ENCODE measurements at places on chromosomes 1 and 21.

GRCh38 chr1:29639741-29640427, 403.6 kb downstream of the PTPRU start:
- DNase-seq = no peak

GRCh38 chr1:201692555-201693394, 136.2 kb upstream of the IPO9 start:
- no peak for DNase-seq

- DNase-seq = no peak
Measured at GRCh38 chr1:6545276-6546112, 8.8 kb downstream of the NOL9 start.

DNA sequence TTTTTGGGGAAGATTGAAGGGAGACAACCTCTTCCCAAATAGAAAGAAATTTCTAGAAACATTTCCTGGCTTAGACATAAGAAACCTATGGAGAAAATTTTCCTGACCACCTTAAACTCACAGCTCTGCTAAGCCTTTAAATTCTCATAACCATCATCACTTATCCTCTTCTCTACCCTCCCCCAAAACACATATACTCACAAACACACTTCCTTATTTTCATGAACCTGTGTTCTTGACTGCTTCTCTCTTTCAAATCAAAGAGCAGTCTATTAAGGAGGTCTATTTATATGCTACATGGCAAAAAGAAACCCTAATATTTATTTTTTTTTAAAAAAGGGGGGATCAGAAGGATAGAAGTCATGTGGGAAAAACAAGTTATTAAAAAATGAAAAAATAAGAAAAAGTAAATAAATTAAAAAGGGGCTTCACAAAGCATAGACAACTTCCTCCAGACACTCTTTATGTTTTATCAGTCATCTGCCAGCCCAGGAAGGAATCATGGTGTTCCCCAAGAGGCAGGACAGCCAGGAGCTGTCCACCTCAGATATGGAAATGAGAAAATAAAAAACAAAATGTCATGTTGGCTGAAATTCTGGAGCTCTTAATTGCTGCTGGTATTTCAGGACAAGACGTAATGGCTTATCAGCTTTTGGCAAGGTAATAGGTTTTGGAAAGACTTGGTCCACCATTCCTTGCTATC, 12.8 kb upstream of the RGS2 start:
- no peak for DNase-seq

DNA sequence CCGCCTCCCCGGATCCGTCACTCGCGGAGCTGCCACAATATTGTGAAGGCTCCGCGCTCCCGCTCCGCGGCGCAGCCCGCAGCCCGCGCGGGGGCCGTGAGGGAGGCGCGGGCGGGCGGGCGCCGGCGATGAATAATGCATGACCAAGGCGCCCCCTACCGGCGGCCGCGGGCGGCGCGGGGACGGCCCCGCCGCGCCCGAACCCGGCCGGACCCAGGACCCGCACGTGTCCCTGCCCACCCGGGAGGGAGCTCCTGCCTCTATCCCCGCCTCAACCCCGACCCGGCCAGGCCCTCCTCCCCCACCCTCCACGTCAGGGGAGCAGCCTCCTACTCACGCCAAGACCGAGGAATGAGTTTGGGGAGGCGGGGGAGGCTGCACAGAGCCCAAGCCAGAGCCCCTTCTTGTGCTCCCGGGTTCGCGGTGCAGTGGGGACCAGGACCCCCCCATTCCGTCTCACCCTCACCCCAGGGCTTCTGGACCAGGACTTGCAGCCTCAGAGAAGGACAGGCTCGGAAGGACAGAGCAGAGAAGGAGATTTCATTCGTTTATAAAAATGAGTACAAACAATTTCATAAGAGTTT, 70.8 kb upstream of the CASZ1 start:
- no peak for DNase-seq

DNA sequence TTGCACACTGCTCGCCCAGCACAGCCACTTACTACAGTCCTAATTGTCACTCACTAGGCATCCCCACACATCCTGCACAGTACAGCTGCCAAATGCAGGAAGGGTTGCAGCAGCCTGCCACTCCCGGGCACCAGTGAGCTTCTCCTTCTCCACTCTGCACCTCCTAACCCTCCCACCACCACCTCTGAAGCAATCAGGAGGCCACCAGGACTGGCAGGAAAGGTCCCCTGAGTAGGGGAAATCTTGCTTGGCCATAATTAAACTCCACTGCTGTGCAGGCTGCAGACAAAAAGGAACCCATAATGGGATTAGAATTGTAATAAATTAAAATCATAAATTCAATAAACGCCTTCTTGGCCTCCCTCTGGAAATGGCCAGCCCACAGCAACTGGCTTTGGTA, 31.8 kb downstream of the FBXO2 start:
- no peak for DNase-seq

DNA sequence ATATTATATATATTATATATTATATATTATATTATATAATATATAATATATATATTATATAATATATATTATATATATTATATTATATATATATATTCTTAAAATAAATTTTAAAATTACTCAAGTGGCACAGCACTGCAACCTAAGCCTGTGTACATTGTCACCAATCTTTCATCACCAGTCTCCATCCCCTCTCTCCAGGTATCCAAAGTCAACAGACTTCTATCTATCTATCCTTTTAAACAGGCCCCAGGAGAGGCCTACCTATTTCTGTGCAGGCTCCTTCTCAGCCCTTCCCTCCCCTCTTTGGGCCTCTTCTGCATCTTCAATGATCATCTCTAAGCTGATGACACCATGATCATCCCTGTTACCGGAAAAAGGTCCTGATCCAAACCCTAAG, 111.7 kb downstream of the RHOU start:
- DNase-seq = no peak

DNA sequence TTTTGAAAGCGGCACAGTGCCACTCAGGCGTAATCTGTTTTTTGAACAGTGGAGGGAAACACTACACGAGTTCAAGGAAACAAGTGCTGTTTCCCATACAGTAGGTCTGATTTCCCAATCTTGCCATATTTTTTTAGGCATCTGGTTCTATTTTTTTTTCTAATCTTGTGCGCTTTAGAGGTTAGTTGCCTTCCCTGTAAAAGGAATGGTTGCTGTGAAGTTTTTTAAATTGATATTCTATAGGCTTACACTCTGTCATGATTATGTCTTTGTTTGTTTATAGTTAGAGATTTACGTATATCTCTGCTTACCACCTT, 1.2 kb downstream of the NASP start:
- DNase-seq = no peak

DNA sequence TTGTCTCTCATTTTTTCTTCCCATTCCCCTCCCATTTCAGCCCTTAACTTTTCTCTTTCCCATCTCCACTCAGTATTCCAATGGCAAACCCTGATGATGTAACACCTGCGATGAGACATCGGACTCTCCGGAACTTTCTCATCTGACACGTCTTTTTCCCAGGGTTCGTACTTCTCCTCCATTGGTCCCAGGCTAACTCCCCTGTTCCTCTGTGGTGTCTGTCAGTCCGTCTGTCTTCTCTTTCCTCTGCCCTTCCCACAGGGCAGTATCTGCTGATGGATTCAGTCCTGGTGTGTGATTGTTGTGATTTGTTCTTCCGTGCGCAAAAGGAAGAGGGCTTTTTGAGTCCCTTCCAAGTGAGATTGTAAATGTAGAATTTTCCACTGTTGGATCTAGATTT, 27.7 kb downstream of the VANGL2 start:
- DNase-seq = no peak

DNA sequence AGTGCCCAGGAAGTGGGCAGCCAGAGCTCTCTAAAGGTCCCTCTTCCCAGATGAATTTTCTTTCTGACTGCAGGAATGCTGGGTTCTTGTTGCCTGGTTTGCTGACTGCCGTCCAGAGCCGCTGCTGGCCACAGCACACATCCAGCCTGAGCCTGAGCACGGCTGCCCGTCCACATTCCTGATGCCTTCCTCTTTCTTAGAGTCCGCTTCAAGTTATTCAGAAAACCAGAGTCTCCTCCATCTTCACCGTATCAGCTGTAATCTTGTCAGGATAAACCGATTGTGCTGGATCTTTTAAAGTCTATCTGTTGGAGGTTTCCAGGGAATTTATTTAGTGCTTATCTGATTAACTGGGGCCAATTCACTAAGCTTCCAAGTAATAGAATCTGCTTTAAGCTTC, 84.8 kb upstream of the BCAR3 start:
- DNase-seq = no peak

- DNase-seq = no peak
Measured at GRCh38 chr1:41777695-41778094, 141.0 kb downstream of the HIVEP3 start.

- no peak for DNase-seq
Measured at GRCh38 chr1:183898001-183898396, 93.1 kb downstream of the RGL1 start.

DNA sequence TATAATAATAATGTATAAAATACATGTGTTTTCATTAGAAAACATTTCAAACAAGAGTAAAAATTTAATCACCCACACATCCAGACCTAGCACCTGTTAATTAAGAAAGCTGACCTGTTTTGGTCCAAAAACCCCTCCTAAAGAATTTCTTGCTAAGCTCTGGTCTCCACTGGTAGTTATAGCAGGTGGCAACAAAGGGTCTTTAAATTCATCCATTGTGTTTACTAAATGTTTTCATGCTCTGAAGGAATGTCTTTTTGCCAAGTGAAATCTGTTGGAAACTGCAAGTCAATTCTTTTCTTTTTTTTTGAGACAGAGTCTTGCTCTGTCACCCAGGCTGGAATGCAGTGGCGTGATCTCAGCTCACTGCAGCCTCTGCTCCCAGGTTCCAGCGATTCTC, 141.1 kb downstream of the ESRRG start:
- DNase-seq = no peak

GRCh38 chr1:30444850-30445249, 278.5 kb downstream of the MATN1 start:
- DNase-seq = no peak

DNA sequence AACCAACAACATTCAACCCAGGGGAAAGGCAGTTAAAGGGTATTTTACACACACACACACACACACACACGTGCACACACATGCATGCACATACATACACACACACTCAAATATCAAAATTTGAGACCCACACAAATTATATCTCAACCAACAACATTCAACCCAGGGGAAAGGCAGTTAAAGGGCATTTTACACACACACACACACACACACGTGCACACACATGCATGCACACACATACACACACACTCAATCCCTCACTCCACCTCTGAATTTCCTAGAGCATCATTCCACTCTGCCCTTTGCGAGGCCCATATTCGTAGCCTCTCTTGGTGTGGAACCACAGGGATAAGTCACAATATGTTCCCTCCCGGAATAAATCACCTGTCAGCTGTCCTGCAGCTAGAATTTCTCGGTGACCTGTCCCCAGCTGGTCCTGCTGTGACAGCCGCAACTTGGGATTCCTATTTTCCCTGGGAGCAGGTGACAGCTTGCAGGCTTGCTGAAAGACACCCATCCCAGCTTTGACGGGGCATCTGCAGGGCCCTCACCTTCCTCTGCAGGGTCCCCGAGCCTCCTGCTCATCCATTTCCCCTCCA, 122.7 kb downstream of the PSMG1 start:
- no peak for DNase-seq

GRCh38 chr1:201074018-201074417, 38.2 kb downstream of the CACNA1S start:
- DNase-seq = no peak

DNA sequence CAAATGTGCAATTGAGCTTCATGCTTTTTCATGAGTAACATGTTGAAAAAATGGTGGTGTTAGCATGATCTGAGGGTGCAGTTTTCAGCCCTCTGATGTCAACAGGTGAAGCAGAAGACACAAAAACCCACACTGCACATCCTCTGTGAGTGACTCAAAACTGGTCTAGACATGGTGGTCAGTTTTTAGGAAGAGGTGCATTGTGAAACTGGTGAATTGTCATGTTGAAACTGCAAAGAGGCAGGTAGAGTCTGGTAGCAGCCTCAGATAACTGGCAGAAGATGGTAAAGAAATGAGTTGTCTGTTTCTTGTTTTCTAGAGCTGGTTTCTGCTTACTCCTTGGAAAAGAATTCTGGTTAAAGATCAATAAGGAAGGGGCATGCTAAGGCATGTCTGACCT, 97.3 kb upstream of the HMCN1 start:
- DNase-seq = no peak

DNA sequence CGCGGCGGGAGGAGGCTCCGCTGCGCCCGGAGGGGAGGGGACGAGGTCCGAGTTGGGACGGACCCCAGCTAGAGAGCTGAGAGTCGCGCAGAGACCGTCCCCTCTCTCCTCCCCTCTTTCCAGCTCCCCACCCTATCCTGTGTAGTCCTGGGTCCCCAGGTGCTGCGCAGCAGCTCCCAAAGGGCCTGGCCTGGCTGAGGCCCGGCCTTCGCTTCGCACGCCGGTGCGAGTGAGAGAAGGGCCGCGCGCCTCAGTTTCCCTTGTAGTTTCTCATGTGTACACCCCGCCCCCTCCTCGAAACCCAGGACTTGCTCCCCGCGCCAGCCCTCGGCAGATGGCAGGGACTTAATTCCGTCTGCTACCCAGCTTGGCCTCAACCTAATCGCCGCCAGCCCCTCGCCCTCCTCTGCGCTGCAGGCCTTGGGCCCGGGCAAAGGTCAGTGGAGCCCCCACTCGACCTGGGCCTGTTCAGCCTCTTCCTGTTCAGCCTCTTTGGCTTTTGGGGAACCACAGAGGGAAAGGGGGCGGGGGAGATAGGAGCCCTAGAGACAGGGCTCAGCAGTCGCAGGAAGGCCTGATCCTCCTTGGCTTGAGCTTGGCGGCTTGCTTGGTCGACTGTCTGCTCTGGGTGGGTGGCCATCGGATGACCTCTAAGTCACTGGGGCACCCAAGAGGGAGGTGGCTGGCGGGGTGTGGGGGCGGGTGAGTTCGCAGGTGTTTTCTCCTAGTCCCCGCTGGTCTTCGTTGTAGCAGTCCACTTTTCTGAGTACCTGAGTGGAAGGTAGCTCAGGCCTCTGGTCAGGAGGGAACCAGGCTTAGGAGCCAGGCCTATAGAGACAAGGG, 1.0 kb downstream of the ZNF687 start:
- no peak for DNase-seq

DNA sequence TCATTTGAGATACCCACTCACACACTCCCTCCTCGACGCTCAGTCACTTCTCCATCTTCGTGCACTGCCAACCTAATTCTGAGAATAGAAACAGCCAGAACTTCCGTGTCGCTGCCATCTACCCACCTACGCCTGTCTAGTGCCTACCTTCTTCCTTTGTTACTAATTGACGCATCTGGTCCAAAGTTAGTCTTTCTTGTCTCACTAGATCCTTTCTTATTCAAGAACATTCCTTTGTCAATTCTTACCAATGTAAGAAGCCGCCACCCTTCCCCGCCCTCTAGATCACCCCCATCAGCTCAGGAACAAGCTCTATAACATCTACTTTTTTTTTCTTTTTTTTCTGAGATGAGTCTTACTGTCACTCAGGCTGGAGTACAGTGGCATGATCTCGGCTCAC, 3.7 kb downstream of the PADI6 start:
- no peak for DNase-seq

GRCh38 chr1:209899948-209900347, 38.1 kb upstream of the SYT14 start:
- DNase-seq = no peak
